ENCODE measurements at places on chromosomes 11 and 22.

- DNase-seq = no peak
These were observed 155.5 kb upstream of the PITPNB start for GRCh38 chr22:28074526-28074925.

DNA sequence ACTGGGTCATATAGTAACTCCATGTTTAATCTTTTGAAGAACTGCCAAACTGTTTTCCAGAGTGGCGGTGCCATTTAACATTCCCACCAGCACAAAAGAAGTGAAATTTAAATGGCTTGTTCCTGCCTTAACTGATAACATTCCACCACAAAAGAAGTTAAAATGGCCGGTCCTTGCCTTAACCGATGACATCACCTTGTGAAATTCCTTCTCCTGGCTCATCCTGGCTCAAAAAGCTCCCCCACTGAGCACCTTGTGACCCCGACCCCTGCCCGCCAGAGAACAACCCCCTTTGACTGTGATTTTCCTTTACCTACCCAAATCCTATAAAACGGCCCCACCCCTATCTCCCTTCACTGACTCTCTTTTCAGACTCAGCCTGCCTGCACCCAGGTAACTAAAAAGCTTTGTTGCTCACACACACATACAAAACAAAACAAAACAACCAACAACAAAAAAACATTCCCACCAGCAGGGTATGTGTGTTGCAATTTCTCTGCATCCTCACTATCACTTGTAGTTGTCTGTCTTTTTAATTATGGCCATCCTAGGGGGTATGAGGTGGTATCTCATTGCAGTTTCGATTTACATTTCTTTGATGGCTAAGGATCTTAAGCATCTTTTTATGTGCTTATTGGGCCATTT, 109.0 kb downstream of the FAR1 start:
- DNase-seq = no peak

DNA sequence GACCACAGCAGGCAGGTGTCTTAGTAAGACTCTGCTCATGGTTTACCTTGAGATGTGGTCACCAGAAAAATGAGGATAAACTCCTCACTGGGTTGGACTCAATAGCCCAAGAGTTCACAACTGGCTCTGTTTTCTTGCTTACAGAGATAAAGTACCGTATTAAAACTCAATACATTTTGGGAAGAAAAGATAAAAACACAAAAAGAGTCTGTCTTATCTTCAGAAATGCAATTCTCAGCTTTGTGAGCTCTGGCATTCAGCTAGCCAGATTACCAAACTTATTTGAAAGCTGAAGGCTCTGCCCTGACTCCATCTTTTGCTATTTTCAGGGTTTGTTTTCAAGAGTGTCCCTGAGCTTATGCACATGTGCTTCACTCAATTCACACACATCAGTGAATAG, 75.4 kb downstream of the PHF21A start:
- DNase-seq = no peak

DNA sequence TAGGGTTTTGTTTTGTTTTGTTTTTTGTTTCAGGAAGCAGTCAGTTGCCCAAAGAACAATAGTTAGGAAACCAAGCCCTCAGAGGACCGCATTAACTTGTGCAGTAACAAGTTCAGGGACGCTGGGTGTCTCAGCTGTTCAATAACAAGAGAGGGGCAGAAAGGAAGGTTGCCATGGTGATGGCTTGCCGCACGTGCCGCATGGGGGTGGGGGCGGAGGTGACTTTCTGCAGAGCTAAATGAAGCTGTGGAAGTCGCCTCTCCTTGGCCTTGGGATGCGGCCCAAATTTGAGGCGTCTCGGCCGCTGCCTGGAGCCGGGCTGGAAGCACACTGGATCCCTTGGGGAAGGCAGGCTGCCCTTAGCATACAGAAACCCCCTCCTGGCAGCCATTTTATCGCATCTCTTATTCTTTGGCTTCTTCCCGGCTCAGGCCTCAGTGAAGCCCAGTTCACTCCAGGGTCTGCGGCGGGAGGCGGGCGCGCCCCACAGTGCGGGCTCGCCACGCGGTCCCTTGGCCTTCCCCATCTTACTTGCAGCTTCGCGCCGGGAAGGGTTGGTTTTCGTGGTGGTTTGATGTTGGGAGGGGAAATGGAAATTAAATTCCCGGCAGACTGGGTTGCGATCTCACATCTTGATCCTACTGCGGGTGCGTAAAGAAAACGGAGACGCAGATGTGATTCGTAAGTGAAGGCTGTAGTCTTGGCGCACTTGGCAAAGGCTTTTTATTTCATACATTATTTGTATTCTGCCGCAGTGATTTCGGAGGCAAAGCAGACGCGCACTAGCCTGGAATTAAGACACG, 94.3 kb downstream of the SLC17A6 start:
- no peak for DNase-seq

GRCh38 chr22:32489377-32489776, 14.8 kb downstream of the FBXO7 start:
- DNase-seq = no peak

DNA sequence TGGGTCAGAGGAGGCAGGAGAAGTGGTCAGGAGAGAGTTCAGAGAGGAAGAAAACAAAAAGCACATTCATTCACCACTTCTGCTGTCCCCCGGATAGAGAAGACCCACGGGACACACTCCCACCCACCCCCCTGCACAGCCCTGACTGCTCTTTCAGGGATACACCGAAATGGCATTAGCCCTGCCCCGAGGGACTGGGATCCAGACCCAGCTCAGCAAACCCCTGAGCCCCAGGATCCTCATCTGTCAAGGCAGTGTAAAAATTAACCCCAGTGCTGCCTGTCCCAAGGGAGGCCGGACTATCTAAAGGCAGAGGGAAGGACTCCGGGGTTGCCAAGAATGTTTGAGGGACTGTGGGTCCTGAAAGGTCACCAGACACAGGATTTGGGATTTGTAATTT, 31.2 kb downstream of the TPBGL start:
- no peak for DNase-seq

DNA sequence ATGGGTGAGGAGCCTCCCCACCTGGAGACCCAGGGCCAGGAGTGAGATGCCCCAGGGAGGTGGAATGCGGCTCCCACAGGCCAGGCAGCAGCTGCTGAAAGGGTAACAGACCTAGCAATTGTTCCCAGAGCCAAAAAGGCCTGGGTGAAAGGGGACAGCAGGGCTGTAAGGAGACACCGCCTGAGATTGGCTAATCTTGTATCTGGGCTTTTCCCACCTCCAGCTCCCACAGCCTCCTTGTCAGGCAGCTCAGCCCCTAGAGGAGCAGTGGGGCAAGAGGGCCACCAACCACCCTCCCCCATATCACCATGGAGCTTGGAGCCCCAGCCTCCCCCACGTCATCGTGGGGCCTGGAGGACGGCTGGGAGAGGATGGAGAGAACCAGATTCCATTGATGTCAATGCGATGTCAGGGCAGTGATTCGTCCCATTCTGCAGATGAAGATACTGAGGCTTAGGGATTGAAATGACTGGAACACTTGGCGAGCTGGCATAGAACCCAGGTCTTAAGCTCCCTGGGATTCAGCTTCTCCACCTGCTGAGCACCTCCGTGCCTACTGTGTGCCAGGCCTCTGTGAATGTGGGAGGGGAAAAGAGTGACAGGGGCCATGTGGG, 2.9 kb upstream of the MGAT3 start:
- no peak for DNase-seq

DNA sequence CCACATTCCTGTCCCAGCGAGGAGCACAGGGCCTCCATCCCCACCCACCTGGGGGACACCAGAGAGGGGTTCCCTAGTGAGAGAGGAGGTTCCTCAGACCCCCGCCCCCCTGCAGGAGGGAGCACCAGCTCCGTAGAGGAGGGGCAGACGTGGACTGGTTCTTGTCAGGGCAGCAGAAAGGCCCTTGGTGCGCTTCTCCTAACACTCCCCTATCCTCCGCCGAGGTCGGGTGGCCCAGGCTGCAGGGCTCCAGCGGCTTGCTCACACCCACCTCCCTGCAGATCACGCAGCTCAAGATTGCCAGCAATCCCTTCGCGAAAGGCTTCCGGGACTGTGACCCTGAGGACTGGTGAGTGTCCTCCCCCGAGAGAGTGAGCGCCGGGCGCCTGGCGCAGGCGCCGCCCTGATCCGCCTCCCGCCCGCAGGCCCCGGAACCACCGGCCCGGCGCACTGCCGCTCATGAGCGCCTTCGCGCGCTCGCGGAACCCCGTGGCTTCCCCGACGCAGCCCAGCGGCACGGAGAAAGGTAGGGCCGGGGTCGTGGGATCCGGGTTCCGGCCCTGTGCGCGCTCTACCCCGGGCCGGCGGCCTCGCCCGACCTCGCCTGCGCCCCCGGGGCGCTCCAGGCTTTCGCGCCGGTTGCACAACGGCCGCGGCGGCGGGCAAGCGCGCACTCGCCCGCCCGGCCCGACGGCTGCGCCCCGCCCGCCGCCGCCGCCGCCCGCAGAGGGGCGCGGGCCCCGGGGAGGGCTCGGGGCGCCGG, 5.1 kb downstream of the TBX1 start:
- no peak for DNase-seq

- DNase-seq = no peak
These were observed 25.5 kb upstream of the DGKZ start for GRCh38 chr11:46321757-46322156.

DNA sequence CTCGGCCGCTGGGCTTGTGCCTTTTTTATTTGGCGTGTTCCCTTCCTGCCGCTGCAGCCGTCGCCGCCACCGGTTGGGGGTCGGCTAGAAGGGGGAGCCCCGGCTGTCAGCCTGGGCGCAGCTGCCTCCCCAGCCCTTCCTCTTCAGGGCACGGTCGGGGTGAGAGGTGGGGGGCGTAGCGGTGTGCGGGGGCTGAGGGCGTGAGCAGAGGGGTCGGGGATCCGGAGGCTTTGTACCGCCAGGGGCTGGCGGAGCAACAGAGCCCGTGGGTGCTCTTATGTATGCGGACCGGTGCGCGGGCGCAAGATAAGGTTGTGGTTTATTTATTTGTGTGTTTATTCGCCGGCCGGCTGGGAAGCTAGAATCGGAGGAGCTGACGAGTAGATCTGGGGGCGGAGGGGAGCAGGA, 477 bp downstream of the ZBTB16 start:
- no peak for DNase-seq

DNA sequence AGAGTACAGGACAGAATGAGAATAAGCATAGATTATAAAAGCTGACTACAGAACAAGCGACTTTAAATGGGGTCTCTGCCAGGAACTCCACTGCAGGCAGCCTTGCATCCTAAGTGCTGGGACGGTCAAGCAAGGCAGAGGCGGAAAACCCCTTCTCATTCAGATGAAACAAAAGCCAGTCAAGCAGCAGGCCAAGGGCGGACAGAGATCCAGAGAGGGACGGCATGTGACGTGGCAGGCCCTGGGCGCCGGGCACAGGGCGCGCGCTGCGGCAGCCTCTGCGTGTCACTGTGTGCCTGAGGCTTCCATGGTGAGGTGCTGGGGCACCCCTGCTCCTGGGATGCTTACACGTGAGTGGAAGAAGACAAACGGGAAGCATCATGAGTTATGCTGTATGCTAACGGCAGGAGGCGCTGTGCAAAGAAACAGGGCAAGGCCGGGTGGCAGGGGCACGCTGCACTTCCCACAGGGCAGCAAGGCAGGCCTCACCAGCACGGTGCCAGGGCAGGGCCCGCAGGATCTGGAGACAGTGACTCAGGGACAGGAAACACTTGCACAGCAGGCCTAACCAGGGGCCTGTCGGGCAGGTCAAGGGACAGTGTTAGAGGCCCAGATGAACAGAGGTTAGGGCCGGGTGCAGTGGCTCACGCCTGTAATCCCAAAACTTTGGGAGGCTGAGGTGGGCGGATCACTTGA, 6.2 kb downstream of the TOLLIP start:
- no peak for DNase-seq

Measured in stimulated activated CD8-positive, alpha-beta memory T cell treated with anti-CD3 and anti-CD28 coated beads, Interleukin-7, amount 100 ng/mL, for 1 hour (primary cell).